ENCODE measurements at places on chromosomes 6 and 20.

GRCh38 chr6:108570517-108570916 is 9.8 kb downstream of the FOXO3 start:
- peaks cover 39% of the 10 kb centered on the region for H3K36me3 ChIP-seq
- H3K27ac ChIP-seq: no peak overlapping the region
- peaks cover 15% of the 10 kb centered on the region for H3K4me1 ChIP-seq
- H3K4me3 ChIP-seq: no peak overlapping the region
- no peaks in the 10 kb centered on the region for H3K27me3 ChIP-seq
- peak; percentile 65 for DNase-seq

- no peaks in the 10 kb centered on the region for H3K36me3 ChIP-seq
- H3K4me1 ChIP-seq: no peaks in the 10 kb centered on the region
- H3K4me3 ChIP-seq: no peak overlapping the region
- H3K27ac ChIP-seq: no peak overlapping the region
These were observed 130.5 kb upstream of the NOX3 start for GRCh38 chr6:155586090-155586489.

DNA sequence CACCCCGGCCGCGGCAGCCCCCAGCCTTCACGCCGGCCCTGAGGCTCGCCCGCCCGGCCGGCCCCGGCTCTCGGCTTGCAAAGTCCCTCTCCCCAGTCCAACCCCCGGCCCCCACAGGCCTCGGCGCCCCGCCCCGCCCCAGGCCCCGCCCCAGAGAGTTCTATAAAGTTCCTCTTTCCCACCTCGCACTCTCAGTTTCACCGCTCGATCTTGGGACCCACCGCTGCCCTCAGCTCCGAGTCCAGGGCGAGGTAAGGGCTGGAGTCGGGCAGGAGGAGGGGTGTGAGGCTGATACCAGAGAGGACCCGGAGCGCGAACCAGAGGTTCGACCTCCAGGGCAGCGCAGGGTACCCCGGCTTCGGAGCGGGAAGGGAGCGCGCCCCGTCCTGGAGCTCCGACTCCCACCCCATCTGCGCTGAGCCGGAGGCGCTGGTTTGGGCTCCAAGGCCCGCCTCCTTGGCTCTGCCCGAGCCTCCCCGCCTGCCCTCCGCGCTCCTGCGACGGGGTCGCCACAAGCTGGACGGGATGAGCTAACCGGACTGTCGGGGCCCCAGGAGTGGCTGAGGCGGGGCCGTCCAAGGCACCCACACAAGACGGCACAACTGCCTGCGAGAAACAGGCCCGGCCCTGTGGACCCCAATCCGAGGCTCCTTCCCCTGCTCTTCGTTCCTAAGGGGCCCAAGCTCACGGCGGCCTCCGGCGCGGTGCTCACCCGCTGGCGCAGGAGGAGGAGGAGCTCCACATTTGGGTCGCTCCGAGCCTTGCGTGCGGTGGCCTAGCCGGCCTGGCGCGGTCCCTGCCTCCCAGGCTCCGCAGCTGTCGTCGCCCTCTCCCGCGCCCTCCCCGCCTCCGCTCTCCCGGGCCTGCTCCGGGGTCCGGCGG is at the start of gene IRF4:
Gene IRF4, plus strand, starts transcription at position 194 of the 882 bp plus-strand sequence. CDS start 1,401 bp downstream, outside the sequence.
- no peaks in the 10 kb centered on the region for H3K36me3 ChIP-seq
- no peak within 1 kb of the TSS for H3K27ac ChIP-seq
- H3K4me3 ChIP-seq: peak within 1 kb of the TSS; percentile 36
- H3K27me3 ChIP-seq: peaks cover 49% of the 10 kb centered on the region
- H3K4me1 ChIP-seq: no peaks in the 10 kb centered on the region

DNA sequence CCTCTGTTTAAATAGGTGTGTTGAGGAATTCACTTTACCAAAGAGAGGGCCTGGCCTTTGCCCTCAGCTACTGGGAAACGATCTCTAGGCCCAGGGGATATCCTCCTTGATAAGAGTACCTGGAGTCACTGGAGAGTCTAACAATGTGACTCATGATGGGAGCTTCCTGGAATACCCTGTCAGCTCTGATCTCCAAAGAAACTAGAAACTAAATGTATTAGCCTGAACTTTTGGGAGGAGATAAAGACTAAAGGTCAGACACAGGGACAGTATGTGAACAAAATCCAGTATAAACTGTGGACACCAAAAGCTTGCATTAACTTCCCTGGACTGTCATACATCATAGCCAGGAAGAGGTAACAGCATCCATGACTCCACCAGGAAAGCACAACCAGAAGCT is 148.5 kb downstream of the RNGTT start:
- no peak overlapping the region for H3K4me3 ChIP-seq
- peaks cover 2% of the 10 kb centered on the region for H3K36me3 ChIP-seq
- H3K4me1 ChIP-seq: no peaks in the 10 kb centered on the region
- no peaks in the 10 kb centered on the region for H3K27me3 ChIP-seq

GRCh38 chr6:14423955-14424354 is 306.4 kb downstream of the CD83 start:
- H3K36me3 ChIP-seq: no peaks in the 10 kb centered on the region
- no peak for DNase-seq

DNA sequence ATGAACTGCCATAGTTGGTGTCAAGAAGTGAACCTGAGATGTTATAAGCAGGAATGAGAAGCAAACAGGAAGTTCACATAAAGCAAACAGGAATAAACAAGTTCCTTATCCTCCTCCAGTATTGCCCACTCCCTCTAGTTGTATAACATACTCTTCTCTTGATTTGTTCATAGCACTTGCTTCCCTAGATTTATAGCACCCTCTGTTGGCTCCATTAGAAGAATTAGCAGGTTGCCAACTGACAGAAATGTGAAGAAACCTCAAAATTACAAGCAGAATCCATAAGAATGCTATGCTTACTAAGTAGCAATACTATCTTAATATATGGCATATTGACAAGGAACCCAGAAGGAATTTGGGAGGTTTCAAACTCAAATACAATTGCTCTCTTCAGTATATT is 195.4 kb downstream of the TBX18 start:
- no peaks in the 10 kb centered on the region for H3K36me3 ChIP-seq
- no peak overlapping the region for H3K27ac ChIP-seq
- H3K4me3 ChIP-seq: no peak overlapping the region
- peaks cover 2% of the 10 kb centered on the region for H3K27me3 ChIP-seq
- H3K4me1 ChIP-seq: no peaks in the 10 kb centered on the region

DNA sequence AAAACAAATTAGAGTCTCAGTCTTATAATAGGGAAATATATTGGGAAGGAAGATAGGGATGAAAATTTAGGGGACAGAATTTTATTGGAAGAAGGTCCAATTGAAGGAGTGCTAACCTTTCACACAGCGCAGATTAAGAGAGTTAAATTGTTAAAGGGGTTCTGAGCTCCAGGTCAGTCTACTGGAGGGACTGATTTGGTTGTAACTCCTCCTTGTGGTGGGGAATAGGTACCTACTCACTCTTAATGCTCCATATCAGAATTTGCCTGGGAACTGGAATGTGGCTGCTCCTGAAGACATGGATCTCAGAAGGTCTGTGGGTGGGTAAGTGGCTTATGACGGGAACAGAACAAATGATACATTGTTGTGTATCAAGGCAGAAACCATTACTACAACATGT is 143.5 kb downstream of the FLRT3 start:
- no peak for DNase-seq
- no peaks in the 10 kb centered on the region for H3K27me3 ChIP-seq
- no peak overlapping the region for H3K27ac ChIP-seq
- no peaks in the 10 kb centered on the region for H3K4me1 ChIP-seq
- no peaks in the 10 kb centered on the region for H3K36me3 ChIP-seq
- H3K4me3 ChIP-seq: no peak overlapping the region

- no peak for DNase-seq
- H3K27me3 ChIP-seq: no peaks in the 10 kb centered on the region
- H3K27ac ChIP-seq: no peak overlapping the region
These were observed 69.0 kb downstream of the LYRM4 start for GRCh38 chr6:5191722-5192121.

DNA sequence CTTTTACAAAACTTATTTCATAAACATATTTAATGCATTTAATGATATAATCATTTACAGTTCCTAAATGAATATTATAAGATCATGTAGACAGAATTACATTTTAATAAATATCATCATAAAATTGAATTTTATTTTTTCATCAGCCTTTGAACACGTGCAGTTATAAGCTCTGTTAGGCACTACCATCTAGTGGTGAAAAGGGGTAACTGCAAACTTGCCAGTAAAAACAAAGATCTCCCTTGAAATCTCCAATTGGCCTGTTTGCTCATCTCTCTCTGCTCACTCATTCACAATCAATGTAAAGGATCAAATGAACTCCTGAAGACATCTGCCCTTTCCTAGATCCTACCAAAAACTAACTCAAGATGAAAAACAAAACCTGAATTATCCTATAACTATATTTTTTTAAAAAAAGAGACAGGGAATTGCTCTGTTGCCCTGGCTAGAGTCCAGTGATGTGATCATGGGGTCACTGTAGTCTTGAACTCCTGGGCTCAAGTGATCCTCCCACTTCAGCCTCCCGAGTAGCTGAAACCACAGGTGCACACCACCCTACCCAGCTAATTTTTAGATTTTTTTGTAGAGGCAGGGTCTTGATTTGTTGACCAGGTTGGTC is 31.7 kb downstream of the SAMHD1 start:
- H3K4me3 ChIP-seq: no peak overlapping the region
- H3K27ac ChIP-seq: no peak overlapping the region
- peak; percentile 70 for DNase-seq
- no peaks in the 10 kb centered on the region for H3K27me3 ChIP-seq
- no peaks in the 10 kb centered on the region for H3K4me1 ChIP-seq
- no peaks in the 10 kb centered on the region for H3K36me3 ChIP-seq

DNA sequence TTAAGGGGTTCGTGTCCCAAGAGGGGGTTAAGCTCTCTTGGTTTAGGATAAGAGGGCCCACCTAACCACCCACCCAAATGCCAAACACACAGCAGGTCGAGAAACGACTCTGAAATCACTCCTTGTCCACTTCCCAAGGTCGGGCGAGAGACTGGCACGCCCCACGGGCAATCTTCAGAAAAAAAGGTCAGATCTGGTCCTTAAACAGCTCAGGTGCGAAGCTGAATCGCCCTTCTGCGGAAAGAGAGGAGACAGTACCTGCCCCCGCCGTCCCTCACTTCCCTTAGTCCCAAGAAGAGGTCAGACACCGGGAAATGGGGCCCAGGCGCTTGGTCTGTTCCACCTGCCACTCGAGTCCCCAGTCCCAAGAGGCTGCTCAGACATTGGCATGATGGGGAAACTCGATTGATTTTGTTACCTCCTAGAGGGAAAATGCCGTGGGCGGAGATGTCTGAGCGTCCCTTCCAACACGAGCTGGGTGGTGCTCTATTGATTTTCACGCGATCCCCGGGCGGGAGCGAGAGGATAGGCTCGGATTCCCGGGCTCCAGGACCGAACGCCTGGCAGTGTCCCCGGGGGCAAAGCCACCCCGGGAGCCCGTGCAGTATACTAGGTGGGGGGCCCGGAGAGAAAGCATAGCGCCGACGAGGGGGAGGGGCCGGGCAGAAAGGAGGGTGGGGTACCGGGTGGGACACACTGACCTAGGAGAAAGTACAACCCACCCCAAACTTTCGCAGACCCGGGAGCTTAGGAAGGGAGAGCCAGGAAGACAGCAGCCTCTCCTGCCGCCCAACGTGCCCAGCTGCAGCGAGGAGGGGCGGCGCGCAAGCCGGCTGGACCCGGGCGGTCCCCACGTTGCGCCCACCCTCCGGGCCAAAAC is 1.1 kb upstream of the SAMD5 start:
- peaks cover 28% of the 10 kb centered on the region for H3K4me1 ChIP-seq
- peaks cover 92% of the 10 kb centered on the region for H3K27me3 ChIP-seq
- DNase-seq: no peak
- peak overlapping the region; percentile 47 for H3K4me3 ChIP-seq

- no peaks in the 10 kb centered on the region for H3K4me1 ChIP-seq
- H3K27ac ChIP-seq: no peak overlapping the region
- H3K36me3 ChIP-seq: peaks cover 48% of the 10 kb centered on the region
- H3K27me3 ChIP-seq: no peaks in the 10 kb centered on the region
These were observed 24.2 kb downstream of the MRS2 start for GRCh38 chr6:24426729-24427446.

DNA sequence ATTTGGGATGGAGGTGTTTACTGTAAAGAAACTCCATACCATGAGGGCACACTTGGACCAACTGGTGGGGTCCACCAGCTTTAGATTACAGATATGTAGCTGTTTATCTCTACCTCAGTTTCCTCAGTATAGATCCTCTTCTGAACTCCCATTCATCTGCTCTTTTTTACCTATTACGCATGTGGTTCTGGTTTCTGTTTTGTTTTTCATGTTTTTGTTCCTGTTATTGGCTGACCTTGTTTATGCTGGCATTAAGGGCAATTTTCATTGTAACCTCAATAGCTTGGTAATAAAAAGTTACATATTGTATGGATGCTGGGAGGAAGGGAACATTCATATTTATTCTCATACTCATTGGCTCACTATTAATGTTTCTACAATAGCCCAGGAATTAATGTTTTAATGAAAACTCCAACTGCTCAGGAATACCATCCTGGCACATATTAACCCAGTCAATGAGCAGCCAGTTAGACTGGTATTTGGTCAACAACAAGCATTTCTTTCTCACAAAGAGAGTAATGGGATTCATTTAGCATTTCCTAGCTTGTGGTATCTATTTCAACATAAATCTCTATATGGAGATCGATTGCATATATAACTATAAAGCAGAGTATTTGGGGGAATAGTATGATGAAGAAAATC is 83.8 kb upstream of the FAM184A start:
- peaks cover 3% of the 10 kb centered on the region for H3K4me1 ChIP-seq
- H3K4me3 ChIP-seq: no peak overlapping the region
- H3K27me3 ChIP-seq: no peaks in the 10 kb centered on the region
- no peak for DNase-seq

GRCh38 chr6:105453968-105454367 is 51.1 kb upstream of the PREP start:
- H3K36me3 ChIP-seq: no peaks in the 10 kb centered on the region
- H3K27me3 ChIP-seq: no peaks in the 10 kb centered on the region
- H3K27ac ChIP-seq: no peak overlapping the region

DNA sequence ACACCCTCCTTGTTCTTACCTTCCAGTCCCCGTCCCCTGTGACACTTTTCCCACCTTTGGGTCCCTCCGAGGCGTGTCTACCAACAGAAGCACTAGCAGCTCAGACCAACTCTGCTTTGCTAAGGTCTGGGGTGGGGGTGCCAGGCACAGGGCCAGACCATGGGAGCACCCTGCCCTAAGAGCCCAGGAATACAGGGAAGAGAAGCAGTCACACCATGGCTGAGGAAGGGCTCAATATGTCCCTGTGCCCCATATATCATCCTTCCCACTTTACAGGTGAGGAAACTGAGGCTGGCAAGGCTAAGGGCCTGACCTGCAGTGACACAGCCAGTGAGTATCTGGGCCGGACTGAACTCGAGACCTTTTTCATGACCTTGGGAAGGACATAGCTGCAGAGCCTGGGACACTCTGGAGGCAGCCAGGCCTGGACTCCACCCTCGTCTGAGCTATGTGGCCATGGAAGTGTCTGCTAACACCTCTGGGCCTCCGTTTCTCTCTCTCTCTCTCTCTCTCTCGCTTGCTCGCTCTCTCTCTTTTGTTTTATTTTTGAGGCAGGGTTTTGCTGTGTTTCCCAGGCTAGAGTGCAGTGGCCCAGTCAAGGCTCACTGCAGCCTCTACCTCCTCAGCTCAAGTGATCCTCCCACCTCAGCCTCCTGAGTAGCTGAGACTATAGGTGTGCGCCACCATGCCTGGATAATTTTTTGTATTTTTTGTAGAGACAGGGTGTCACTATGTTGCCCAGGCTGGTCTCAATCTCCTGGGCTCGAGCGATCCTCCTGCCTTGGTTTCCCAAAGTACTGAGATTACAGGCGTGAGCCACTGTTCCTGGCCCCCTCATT is 156.7 kb downstream of the GRM4 start:
- H3K4me3 ChIP-seq: no peak overlapping the region
- H3K36me3 ChIP-seq: no peaks in the 10 kb centered on the region
- H3K27me3 ChIP-seq: no peaks in the 10 kb centered on the region
- no peaks in the 10 kb centered on the region for H3K4me1 ChIP-seq
- no peak overlapping the region for H3K27ac ChIP-seq
